Keratinocyte (primary cell): ENCODE measurements at places on chromosomes 1 and 21.

DNA sequence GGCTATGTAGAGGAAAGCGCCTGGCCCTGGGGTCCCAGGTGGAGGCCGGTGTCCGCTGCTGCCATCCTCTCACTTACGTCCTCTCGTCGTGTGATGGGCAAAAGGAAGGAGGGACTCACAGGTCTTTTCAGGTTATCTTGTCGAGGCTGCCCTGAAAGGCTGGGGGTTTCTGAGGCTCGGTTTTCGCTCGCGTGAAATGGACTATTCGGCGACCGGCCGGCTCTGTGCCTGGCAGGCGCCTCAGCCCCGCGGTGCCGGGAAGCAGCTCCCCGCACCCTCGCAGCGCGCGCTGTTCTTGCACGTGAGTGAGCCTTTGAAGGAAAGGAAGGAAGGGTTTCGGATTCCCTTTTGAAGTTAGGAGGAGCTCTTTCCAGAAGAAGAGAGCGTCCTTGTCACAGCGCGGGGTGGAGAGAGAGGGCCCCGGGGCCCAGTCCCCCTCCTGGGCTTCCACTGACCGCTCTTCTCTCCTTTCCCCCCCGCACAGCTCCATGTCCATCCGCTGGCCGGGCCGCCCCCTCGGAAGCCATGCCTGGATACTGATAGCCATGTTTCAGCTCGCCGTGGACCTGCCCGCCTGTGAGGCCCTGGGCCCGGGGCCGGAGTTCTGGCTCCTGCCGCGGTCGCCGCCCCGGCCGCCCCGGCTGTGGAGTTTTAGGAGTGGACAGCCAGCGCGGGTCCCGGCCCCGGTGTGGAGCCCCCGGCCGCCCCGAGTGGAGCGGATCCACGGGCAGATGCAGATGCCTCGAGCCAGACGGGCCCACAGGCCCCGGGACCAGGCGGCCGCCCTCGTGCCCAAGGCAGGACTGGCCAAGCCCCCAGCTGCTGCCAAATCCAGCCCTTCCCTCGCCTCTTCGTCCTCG, 57.2 kb downstream of the AJAP1 start:
- DNase-seq = no peak

- no peak for DNase-seq
Measured at GRCh38 chr1:173426057-173426456, 51.1 kb upstream of the PRDX6 start.

GRCh38 chr1:226046240-226046639, 16.3 kb upstream of the H3-3A start:
- DNase-seq = no peak

DNA sequence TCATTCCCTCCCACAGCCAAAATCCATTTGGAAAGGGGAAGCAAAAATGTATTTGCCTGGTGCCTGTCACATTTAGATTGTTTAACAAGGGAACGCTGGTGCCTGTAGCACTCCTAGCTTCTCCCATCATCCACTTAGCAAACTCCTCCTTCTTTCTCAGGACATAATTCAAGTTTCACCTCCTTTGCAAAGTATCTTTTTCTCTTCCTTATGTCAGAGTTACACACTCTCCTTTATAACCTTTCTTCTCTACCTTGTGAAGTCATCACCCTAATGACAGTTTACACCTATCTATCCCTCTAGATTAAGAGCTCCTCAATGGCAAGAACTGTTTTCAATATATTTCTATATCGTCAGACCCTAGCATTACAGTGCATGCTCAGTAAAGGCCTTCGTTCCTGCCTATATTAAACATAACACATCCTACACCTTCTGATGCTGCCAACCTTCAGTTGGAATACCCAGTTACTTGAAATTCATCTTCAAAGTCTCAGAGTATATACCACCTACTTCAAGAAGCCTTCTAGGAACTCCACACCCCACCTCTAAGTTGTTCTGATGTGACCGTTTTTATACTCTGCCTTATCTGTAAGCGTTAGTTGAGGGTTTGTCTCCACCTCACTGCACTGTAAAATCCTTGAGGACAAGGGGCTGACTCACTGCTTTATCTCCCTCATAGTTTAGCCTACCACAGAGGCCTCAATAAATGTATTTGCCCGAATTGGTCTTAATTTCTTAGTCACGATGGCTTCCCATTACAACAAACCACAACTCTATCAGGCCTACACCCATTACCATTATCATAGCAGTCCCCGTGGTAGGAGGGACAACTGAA, 1.0 kb upstream of the EPS15 start:
- DNase-seq = no peak

DNA sequence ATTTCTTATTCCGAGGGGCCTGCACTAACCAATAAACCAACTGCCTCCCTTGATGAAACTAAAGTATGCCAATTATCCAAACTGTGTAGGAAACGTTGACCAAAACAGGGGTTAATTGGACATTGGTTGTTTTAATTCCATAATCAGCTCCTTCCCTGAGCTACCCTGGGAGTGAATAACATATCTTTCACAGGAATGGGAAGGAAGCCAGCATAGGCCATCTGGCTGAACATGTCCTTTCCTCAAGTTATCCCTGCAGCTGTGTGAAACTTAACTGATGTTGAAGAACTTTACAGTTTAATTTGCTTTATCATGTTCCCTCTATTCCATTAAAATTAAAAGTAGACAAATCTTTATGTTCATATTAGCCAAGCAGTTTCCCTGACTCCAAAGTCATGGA, 75.4 kb downstream of the NRIP1 start:
- DNase-seq = no peak

- no peak for DNase-seq
Measured at GRCh38 chr1:234507626-234508387, 28.8 kb upstream of the TARBP1 start.

- DNase-seq = no peak
Measured at GRCh38 chr1:104780470-104781078, 1030.9 kb downstream of the AMY1C start.

DNA sequence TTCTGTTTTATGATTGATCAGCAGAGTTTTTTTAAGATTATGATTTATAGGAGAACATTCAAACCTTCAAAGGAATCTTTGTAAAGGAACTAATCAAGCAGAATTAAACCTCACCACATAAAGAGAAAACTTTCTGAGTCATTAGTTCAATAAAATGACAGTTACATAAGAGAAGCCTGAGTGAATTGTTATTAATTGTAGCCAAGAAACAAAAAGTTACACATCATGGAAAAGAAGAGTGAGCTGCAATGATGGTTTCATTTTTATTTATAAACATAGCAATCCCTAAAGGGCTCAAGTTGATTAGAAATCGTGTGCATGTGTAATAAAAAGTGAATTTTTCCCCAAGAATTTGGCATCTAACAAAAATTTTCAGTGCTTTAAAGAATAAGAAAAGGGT, 731.4 kb downstream of the LTN1 start:
- no peak for DNase-seq

GRCh38 chr1:207808322-207808705, 56.5 kb downstream of the CD46 start:
- DNase-seq = peak; percentile 79

DNA sequence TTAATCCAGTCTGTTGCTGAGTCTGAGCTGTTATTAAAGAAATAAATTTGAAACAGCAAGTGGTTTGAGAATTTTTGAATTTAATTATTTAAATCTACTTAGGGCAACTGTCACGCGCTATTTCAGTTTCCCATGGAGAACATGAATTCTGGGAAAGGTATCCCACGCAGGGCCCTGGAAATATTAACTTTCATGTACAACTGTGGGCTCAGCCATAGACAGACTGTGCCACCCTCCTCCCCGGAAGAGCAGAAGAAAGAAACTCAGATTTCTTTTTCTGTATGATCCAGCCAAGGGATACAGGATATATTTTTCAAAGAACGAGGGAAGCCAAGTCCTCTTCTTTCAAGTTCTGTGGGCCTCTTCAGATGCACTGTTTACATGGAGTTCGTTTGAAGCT, 172.6 kb upstream of the LMO4 start:
- DNase-seq = no peak

- no peak for DNase-seq
Measured at GRCh38 chr1:174189428-174190062, 30.2 kb downstream of the RABGAP1L start.
